ENCODE measurements at places on chromosomes 7 and 10.

GRCh38 chr10:114933588-114933987 is 4.4 kb upstream of the TRUB1 start:
- H3K27me3 ChIP-seq, result no peaks in the 10 kb centered on the region
- peak; percentile 68 for DNase-seq
- no peak overlapping the region for H3K27ac ChIP-seq
- H3K36me3 ChIP-seq, result no peaks in the 10 kb centered on the region

DNA sequence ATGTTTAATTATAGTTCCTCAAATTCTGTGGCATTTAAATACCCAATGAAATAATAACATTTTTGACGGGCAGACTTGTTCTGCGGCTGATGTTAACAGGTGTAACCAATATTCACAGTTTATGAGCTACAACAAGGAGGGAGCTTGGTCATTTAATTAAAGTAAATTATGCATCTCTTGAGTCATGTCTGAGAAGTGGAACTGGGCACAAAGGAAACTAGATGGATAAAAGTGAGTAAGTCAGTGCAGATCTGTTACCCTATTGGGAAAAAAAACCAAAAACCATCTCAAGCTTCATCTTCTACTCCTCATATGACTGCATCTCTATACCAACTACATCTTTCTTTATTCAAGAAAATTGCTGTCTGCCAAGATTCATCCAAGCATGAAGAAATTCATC is 24.0 kb downstream of the ANKRD22 start:
- no peaks in the 10 kb centered on the region for H3K27me3 ChIP-seq
- H3K27ac ChIP-seq, result no peak overlapping the region
- H3K36me3 ChIP-seq, result no peaks in the 10 kb centered on the region
- no peak overlapping the region for H3K4me3 ChIP-seq

GRCh38 chr7:641269-641671 is 85.2 kb upstream of the DNAAF5 start:
- H3K36me3 ChIP-seq, result no peaks in the 10 kb centered on the region
- DNase-seq, result no peak
- no peak overlapping the region for H3K4me3 ChIP-seq
- H3K4me1 ChIP-seq, result no peaks in the 10 kb centered on the region
- no peak overlapping the region for H3K27ac ChIP-seq

GRCh38 chr10:72088889-72089575 is 681 bp upstream of the SPOCK2 start:
- peaks cover 19% of the 10 kb centered on the region for H3K4me1 ChIP-seq
- no peak for DNase-seq
- no peak overlapping the region for H3K4me3 ChIP-seq
- no peak overlapping the region for H3K27ac ChIP-seq
- peaks cover 3% of the 10 kb centered on the region for H3K36me3 ChIP-seq
- peaks cover 36% of the 10 kb centered on the region for H3K27me3 ChIP-seq

DNA sequence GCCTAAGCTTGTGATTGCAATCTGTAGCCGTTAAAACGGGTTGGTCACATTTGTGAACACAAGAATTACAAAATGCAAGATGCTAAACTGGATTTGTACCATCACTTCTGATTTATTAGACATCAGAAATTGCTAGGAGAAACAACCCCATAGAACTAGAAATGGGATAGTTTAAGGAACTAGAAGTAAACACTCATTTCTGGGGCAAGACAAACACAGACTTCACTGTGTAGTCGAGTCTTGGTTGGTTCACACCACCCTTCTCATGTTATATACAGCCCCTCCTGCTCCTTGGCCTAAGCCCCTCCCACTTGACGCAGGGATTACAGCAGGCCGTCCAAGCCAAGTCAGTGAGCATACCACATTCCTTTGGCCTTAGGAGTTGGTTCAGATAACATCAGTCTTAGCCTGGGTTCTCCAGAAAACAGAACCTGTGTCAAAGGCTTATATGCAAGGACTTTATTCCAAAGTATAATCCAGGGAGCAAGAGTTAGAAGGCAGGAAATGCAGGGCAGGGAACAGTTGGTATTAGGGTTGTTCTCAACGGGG is 2.0 kb upstream of the NRAP start:
- H3K27me3 ChIP-seq, result no peaks in the 10 kb centered on the region
- no peaks in the 10 kb centered on the region for H3K4me1 ChIP-seq
- no peak for DNase-seq
- H3K36me3 ChIP-seq, result no peaks in the 10 kb centered on the region

- DNase-seq, result no peak
- H3K36me3 ChIP-seq, result no peaks in the 10 kb centered on the region
- no peaks in the 10 kb centered on the region for H3K4me1 ChIP-seq
Observed at GRCh38 chr7:122528879-122529481, 169.9 kb downstream of the RNF133 start.

All from esophagus muscularis mucosa (tissue), 4 donors.